CD8-positive, alpha-beta T cell (primary cell): ENCODE measurements at places on chromosomes 4 and X. TPM values are rescaled to one million over a fixed set of nuclear protein-coding genes. Genes with fewer than 3 reads are reported as not detected.

NLGN3 gene
- total RNA-seq: 4.6 TPM

GUCY1B1 gene
- not detected for total RNA-seq

GRCh38 chrX:87409113-87409841 is 108.3 kb upstream of the KLHL4 start:
- DNase-seq: no peak

ARHGEF6 gene
- total RNA-seq: 33.2 TPM

DNA sequence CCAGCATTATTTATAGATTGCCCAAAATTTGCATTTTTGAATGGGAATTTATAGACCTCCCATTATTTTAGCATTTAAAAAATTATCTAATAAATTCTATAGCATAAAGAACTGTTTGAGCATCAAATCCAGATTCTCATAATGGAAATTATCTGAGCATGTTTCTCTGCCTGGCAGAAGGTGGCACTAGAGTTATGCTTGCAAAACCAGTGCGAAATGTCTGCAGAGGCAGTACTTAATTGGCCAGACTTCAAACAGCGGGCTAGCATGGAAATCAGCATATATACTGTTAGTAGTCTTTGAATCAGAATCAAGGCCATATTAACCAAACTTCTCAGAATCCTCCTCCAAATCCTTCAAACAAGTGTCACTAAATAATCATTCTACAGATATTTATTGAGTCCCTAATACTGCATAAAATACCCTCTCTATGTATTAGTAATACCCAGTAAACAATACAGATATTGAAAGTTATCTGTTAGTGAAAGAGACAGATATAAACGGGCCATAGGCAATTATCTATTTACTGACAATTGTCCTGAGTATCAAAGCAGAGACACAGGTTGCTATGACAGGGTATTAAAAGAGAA is 78.7 kb upstream of the DCLK2 start:
- no peak for DNase-seq

- DNase-seq: no peak
Observed at GRCh38 chr4:76515975-76516843, 81.2 kb downstream of the SHROOM3 start.

- DNase-seq: no peak
Observed at GRCh38 chrX:143058120-143058519, 32.4 kb downstream of the SPANXN4 start.

DNA sequence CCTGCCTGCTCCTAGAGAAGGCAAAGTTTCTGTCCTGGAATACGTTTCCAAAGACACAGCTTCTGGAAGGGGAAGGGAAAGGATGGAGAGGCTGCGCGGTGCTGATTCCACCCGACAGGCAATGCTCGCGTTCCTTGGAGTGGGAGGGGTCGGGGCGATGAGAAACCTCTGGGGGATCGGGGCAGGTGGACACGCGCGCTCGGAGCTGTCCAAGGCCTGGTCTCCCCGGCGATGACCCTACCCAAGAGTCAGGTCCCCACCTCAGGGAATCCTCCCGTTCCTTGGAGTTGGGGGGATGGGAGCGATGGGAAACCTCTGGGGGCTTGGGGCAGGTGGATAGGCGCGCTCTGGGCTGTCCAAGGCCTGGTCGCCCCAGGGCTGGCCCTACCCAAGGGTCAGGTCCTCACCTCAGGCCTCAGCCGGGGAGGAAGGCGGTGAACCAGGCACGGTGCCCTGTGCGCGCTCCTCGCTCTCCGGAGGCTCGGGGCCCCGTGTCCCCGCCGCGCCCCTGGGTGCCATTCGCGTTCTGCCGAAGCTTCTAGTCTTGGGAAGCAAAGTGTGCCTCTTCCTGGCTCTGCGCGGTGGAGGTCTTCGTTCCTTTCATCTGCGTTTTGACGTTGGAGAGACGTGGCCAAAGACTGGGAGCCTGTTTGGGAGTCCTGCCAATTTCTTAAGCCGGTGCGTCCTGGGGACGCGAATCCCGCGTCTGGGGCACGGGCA is 10.6 kb upstream of the SHOX start:
- DNase-seq: no peak

DNA sequence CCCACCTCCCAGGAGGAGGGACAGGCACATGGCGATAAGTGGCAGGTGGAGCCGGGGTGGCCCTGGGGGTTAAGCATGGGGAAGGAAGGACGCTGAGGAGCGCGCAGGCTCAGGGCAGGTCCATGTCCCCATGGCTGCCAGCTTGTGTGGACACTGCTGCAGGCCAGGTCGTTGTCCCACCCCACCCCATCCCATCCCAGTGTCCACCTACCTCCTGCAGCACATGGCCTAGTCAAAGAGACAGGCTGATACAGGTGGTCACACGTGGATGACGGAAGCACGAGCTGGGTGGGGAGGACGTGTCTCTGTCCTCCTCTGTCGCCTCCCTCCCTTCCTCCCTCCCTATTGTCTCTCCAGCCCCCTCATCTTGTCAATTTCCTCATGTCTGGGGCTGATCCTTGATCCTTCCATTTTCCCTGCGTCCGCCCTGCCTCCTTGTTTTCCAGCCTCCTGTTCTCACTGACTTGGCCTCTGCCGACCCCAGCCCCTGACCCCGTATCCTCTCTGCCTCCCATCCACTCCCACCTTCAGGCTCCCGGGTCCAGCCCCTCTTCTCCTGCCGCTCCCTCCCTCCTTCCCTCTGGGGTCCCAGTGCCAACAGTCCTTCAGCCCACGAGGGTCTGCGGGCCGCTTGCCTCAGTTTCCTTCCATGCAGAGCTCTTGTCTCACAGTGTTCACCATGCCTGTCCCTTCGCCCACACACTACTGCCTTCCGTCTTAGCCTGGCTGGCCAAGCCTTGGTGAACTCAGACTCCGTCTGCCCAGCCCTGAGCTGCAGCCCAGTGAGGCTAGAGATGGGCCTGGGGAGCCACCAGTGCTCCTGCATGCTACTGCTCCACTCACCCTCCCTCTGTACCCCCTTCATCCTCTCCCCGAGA is 15.5 kb upstream of the ADD1 start:
- no peak for DNase-seq

- no peak for DNase-seq
Observed at GRCh38 chr4:41880022-41880837, 55.0 kb upstream of the TMEM33 start.

- no peak for DNase-seq
Observed at GRCh38 chr4:121233982-121234381, 69.9 kb upstream of the TNIP3 start.

TMEM35A gene
- total RNA-seq: not detected

- DNase-seq: no peak
Observed at GRCh38 chr4:7689773-7690693, 249.6 kb downstream of the AFAP1 start.

JADE3 gene
- total RNA-seq: not detected

PTCHD1 gene
- not detected for total RNA-seq
